ENCODE measurements at places on chromosomes 3 and 15.

- DNase-seq: no peak
These were observed 3.3 kb downstream of the CALML4 start for GRCh38 chr15:68201879-68202261.

DNA sequence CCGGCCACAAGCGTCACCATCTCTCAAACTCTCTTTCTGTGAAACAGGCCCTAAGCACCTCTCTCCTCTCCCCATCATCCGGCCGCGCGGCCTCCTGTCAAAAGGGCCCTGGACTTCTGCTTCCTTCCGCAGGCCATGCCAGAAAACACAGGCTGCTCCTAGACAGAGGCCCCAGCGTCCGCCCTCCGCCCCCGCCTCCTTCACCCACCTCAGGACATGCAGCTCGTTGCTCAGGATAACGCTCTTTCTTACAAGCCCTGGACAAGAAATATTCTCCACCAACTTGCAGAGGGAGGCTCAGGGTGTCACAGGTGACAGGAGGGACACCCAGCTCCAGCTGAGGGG lies 212.0 kb downstream of the XXYLT1 start:
- no peak for DNase-seq

GRCh38 chr3:25820366-25820765 lies 30.5 kb downstream of the OXSM start:
- DNase-seq: no peak

- DNase-seq: no peak
These were observed 3.8 kb downstream of the AMIGO3 start for GRCh38 chr3:49715611-49716121.

GRCh38 chr15:85407421-85408269 lies 27.2 kb downstream of the AKAP13 start:
- DNase-seq: no peak

GRCh38 chr3:172302203-172302602 lies 146.1 kb downstream of the GHSR start:
- no peak for DNase-seq

DNA sequence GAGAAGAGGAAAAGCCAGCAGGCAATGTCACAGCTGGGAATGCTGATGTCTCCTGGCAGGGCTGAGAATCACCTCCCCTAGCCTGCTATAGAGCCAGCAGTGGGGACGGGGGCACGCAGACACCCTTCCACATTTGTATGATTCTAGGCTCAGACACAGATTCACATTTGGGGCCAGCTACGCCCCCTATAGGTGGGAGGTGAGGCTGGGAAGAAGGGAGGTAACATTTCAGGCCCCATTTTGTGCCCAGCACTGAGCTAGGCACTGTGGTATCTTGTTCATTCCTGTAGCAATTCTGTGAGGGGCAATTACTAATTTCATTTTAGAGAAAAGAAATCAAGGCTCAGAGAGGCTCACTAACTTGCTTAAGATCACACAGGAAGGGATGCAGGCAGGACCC lies 15.9 kb upstream of the ACAD9 start:
- DNase-seq: no peak

DNA sequence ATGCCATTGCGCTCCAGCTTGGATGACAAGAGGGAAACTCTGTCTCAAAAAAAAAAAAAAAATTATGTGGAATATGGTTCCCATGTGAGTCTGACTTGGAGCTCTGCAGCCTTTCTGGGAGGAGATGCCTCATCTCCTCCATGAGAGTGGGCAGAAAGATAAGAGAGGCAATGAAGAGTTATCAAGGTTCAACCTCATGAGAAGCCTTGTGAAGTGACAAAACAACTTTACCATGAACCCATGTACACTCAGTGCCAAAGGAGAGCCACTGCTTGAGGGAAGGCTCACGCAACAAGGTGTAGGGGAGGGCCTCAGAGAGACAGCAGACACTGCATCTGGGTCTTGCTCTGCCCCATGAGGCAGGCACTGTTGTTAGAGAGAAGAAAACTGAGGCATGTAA lies 75.7 kb downstream of the CD200R1L start:
- DNase-seq: no peak

- DNase-seq: no peak
These were observed 499.9 kb downstream of the MCTP2 start for GRCh38 chr15:94731286-94731685.

DNA sequence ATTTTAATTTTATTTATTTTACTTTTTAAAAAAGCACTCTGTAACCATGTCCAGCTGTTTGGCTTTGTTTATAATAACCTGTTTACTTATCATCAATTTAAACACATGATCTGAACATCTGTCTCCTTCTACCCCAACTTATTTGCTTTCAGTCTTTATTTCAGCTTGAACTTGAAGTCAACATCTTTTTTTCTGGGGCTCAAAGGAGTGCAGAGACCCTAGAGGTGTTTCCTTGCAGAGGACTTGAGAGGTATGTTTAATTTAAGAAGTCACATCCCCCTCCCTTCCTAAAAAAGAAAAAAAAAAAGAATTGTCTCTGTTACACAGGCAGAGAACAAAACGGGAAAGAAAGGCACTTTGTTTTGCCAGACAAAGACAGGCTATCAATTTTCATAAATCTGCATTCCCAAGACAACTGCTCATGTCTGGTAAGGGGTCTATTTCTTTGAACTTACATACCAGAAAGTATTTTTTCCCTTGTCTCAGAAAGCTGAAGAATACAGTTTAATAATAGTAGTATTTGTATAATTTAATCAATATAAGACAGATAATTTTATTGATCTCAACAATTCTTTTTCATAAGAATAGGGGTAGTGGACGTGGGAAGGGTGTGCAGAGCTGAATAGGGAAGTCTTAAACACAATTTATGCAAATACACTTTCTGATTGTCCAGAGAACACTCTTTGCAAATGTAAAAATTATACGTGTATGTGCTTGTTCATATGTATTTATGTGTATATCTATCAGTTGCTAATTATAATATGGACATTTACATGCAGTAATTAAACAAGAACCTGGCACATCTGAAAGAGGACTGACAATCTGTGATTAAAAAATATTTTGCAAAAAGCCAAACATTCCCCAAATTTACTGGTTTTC lies 109.7 kb upstream of the PDZRN3 start:
- DNase-seq: peak; percentile 7

GRCh38 chr3:8187996-8188395 lies 313.6 kb upstream of the LMCD1 start:
- no peak for DNase-seq

- DNase-seq: no peak
These were observed 136.9 kb upstream of the PRICKLE2 start for GRCh38 chr3:64361962-64362735.

GRCh38 chr15:88990185-88990679 lies 77.1 kb upstream of the MFGE8 start:
- no peak for DNase-seq

- no peak for DNase-seq
These were observed 7.8 kb upstream of the RAD18 start for GRCh38 chr3:8970971-8971589.

DNA sequence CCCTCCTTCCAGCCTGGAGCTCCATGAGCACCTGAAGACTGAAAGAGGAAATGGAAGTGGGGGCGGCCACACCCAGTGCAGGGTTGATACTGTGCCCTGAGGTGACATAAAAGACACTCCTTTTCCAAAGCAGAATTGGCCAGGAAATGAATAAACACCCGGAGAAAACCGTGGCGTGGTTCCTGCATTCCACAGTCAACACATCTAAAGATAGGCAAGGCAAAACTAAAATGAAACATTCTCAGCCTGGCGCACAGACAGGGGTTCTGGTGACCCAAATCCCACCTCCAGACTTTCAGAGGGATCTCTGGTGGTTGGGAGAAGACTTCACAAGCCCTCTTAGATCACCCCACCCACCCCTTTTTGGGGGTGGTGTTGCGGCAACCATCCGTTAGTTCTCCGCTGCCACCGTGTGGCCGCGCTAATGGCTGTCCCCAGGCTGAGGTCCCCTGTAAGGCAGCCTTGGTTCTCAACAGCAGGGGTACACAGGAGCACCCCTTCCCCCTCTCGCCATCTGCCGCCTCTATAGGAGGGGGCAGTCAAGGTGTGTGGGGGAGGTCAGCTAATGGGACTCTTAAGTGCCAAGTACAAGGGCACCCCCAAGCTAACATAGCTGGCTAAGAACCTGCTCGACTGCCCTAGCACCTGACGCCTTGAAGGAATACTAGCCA lies 2.5 kb upstream of the MST1R start:
- no peak for DNase-seq

DNA sequence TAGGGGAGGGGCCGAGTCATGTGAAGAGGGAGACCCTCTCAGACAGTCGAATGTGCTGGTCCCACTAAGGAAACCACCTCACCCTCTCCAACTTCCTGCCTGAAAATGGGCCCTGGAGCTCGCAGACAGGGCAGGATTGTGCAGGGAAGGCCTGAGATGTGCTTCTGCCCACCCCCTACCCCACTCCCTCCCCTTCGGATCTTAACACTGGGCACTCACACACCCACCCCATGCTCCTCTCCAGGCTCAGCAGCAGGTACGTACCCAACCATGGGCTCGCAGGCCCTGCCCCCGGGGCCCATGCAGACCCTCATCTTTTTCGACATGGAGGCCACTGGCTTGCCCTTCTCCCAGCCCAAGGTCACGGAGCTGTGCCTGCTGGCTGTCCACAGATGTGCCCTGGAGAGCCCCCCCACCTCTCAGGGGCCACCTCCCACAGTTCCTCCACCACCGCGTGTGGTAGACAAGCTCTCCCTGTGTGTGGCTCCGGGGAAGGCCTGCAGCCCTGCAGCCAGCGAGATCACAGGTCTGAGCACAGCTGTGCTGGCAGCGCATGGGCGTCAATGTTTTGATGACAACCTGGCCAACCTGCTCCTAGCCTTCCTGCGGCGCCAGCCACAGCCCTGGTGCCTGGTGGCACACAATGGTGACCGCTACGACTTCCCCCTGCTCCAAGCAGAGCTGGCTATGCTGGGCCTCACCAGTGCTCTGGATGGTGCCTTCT lies 20.0 kb downstream of the ATRIP start:
- no peak for DNase-seq

DNA sequence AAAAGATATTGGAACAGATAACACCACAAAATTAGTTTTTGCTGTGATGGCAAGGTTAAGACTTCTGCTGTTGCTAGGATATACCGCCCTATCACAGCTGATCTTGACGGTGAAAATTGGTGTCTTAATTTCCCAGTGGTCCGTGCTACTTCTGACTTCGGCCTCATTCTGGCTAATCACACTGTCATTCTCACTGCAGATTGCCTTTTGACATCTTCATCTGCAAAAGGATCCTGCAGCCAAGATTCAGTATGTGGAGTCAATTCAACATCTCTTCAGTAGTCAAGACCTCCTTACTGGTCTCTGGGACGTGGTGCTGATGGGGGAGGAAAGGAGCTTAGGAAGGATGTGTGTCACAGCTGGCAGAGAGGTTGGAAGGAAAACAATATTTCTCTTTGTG lies 438.6 kb downstream of the WDR72 start:
- no peak for DNase-seq

DNA sequence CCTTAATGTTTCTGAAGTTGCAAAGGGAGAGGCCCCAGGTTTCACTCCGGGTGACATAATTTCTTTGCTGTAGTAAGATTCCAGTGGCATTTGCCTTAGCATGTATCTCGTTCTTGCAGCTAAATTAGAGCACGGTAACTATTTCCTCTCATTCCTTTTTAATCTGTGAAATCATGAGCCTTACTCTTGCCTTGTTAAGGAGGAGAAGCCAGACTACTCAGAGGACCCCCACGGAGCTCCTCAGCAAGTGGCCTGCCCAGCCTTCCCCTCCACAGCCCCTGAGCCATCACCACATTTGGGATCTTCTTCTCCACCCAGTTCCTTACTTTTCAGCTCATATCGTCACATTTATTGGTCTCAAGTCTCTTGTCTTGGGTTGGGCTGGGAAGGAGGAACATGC lies 54.2 kb downstream of the ABHD2 start:
- no peak for DNase-seq

DNA sequence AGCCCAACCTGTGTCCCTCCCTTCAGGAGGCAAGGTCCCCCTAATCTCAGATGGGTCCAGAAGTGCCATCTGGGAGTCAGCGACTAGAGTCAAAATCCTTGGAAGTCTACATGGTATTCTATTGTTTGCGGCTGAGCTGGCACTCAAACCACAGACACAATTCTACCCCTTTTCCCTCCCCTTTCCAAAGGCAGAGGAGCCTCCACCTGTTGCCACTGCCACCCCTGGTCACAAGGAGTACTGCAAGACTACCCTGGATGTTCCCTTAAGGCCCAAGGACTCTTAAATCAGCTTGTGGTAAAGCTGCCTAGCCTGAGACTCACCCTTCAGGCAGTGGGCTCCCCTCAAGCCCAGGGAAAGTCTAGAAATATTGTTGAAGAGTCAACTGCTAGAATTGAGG lies 4.3 kb upstream of the OR5H6 start:
- no peak for DNase-seq

DNA sequence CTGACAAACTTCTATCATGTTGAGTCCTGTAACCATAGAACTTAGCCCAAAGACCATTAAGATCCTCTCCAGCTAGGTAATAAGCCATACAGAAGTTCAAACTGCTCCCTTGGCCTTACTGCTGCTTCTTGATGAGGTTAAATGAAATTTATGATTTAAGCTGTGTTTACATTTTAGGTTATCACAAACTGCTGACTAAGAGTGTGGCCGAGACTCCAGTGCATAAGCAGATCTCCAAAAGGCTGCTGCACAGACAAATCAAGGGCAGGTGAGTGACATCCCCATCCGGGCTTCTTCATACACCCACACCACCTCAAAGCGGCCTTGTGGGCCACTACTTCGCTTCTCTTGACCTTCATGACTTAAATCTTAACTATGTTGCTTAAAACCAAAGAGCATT lies 39.0 kb downstream of the KIF7 start:
- no peak for DNase-seq

- no peak for DNase-seq
These were observed 2.7 kb downstream of the ZMAT3 start for GRCh38 chr3:179068779-179069530.

- DNase-seq: no peak
These were observed 16.2 kb downstream of the RBP2 start for GRCh38 chr3:139460076-139460475.

- DNase-seq: no peak
These were observed 15.0 kb upstream of the FYCO1 start for GRCh38 chr3:46010519-46011113.

DNA sequence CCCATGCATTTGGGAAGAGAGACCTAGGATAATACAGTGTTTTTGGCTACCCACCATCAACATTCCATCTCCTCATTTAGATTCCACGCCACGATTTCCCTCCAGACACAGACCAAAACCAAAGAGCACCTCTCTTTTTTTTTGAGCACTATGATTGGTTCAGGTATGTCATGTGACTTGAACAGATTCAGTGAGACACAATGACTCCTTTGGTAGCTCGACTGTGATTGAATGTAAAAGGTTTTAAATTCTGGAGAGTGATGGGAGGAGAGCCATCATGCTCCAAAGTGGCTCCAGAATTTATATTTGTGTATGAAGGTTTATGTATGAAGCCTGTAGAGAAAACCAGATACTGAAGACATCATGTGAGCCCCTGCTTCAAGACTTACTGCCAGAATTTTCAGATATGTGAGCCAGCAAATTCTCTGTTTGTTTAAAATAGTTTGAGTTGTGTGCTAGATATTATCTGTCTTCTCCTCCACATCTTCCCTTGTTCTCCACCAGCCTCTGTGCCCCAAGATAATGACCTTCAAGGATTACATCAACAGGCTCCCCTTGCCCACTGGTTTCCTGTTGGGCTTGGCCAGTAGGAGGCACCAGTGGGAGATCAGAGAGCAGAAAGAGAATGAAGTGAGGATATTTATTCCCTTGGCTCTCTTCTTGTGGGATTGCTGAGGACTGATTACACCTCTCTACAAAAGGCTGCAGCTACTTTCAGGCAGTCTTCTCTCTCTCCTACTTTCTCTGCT lies 12.5 kb downstream of the MYD88 start:
- DNase-seq: no peak

GRCh38 chr3:122390665-122391064 lies 6.7 kb downstream of the FAM162A start:
- DNase-seq: no peak

GRCh38 chr3:180808823-180809575 lies 103.5 kb upstream of the FXR1 start:
- DNase-seq: no peak

Data from NCI-H1417 treated with DMSO at 0.1 percent for 48 hours (cell line).